Activated T-helper 9 cell treated with anti-CD3 and anti-CD28 coated beads, Interleukin-2, amount 50 U/mL, for 16 hours (primary cell): ENCODE measurements at places on chromosomes 2 and 18.

DNA sequence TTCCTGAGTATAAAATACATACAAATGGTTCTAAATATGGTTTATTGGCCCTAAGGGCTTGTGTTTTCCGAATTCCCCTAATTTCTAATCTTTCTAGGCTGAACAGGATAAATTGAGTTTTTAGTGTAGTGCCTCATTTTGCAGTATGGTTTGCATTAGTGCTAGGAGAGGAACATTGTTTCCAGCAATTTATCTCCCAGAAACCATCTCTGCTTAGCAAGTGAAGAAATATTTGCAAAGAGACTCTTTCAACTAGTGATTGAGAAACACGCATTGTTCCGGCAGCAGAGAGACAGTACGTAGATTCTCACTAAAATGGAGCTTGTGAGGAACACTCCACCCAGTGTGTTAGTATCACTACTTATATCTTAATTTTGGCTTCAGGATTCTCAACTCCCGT is 177.8 kb upstream of the EPAS1 start:
- DNase-seq: no peak

DNA sequence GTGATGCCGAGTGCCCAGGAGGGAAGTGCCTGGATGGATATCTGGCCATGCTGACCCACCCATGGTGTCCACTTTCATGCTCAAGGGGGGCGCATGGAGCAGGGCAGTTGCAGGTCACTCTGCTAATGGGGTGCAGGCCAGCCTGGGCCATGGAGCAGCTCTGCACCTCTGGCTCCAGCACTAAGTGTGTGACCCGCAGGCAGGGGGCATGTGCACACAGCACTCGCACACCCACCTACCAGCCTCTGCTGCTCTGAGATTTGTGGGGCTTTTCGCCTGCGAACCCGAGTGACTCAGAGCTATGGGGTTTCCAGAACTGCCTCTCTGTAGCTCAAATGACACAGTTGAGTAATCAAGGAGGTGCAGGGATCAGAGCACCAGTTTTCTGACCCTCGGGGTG is 66.2 kb downstream of the CYP26B1 start:
- DNase-seq: no peak

GRCh38 chr18:46939337-46939963 is 22.0 kb downstream of the KATNAL2 start:
- no peak for DNase-seq

GRCh38 chr18:35045121-35045520 is 3.9 kb downstream of the MAPRE2 start:
- DNase-seq: no peak

DNA sequence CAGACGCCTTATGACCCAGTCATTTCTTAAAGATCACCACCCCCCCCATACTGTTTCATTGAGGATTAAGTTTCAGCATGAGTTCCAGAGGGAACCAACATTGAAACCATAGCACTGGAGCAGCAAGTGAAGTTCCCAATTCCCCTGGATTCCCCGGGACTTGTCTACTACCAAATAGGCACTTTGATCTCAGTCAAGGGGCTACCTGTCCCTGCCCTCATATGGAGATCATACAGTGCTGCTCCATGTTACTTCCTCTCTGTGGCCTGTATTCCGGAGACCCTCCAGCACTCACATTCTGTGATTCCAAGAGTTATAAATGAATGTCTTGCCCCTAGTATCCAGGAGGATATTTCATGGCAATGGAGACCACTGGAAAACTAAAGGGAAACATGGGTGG is 42.5 kb downstream of the RNF144A start:
- DNase-seq: no peak
